ENCODE measurements at places on chromosomes 16 and 17.

DNA sequence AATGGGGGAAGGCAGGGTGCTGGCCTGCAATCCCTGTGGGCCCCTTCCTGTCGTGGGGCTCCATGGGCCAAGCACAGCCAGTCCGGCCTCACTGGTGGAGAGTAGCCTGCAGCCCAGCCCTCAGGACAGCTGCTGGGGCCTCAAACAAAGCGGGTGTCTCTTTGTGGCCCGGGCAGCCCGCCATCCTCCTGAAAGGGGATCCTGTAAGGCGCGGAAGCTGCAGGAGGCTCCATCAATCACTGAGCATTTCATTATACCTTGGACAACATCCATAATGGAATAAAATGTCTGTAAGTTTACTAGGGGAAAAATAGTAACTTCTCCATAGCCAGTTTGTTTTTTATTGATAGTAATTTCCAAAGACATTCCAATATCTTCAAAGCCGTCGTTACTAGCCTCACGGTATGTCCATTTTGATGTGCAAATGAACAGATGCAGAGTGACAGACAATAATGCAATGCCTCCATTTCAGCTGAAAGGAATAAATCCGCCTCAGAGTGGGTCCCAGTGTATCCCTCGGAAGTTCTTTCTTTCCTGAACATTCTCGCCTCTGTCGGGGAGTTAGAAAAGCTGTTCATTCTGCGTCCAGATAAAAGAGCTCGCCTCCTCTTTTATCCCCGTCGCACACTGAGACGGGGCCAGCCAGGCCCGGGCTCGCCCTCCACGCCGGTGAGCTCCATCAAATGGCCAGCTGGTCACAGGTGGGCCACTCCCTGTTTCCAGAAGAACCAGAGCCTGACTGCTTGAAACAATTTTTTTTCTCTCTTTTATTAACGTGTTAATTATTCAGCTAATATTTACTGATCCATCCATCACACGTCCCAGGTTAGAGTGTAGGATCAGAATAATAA, 14.4 kb downstream of the WSCD1 start:
- DNase-seq = no peak

DNA sequence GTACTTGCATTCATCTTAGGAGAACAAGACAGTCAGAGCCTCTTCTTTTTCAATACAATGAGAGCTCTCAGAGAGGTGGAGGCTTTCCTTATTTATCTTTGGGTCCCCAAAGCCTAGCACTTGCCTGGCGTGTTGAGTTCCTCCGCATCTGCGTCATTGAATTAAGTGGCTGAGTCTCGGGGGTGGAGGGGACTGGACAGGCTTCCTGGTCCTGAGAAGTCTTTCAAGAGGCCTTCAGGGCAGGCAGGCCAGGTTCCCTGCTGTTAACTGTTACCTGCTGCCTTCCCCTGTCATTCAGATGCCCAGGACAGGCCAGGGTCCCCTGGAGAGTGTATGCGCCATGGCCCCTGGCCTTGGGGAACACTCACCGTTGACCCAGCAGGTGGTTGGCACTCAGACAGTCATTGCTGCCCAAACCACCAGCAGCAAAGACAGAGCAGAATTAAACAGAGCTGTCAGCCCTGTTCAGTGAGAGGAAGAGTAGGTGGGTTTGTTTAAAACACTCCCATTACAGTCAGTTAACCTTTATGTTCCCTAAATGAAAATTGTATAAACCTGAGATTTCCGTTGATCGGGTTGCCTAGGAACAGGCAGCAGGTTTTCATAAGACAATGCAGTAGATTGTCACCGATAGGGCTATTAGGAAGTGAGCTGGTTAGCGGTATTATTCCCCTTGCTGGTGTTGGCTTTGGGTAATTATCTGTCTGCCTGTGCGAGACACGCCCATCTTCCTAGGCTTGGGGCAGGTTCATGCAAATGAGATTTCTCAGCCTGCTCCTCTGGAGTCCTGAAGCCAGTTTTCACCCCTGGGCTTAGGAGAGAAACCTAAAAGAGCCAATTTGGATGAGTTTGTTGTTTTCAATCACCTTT, 132.7 kb downstream of the CCDC182 start:
- peak; percentile 91 for DNase-seq

DNA sequence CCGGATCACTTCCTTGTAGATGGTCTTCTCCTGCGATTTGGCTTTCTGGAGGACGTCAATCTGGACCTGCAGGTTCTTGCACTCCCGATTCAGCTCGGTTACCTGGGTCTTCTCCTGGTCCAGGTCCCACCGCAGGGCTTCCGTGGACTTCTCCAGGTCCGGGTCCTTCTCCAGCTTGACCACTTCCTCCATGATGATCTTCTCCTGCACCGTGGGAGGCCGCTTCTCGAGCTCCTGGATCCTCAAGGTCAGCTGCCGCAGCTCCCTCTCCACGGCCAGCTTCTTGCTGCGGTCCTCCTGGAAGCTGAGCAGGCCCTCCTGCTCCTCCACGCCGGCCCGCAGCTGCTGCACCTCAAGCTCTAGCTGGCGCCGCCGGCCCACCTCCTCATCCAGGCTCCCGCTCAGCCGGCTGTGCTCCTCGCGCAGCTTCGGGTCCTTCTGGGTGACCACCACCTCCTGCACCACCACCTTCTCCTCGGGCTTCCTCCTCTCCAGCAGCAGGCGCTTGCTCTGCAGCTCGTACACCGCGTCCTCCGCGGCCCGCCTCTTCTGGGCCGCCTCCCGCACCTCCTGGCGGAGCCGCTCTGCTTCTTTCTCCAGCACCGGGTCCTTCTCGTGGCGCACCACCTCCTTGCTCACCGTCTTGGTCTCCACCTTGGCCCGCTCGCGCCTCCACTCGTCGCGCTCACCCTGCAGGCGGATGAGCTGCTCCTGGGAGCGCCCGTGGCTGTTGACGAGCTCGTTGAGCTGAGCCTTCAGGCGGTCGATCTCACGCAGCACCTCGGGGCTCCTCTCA, 8.2 kb downstream of the CDK3 start:
- no peak for DNase-seq

GRCh38 chr16:2673066-2673999, 9.0 kb upstream of the KCTD5 start:
- DNase-seq = peak; percentile 55

DNA sequence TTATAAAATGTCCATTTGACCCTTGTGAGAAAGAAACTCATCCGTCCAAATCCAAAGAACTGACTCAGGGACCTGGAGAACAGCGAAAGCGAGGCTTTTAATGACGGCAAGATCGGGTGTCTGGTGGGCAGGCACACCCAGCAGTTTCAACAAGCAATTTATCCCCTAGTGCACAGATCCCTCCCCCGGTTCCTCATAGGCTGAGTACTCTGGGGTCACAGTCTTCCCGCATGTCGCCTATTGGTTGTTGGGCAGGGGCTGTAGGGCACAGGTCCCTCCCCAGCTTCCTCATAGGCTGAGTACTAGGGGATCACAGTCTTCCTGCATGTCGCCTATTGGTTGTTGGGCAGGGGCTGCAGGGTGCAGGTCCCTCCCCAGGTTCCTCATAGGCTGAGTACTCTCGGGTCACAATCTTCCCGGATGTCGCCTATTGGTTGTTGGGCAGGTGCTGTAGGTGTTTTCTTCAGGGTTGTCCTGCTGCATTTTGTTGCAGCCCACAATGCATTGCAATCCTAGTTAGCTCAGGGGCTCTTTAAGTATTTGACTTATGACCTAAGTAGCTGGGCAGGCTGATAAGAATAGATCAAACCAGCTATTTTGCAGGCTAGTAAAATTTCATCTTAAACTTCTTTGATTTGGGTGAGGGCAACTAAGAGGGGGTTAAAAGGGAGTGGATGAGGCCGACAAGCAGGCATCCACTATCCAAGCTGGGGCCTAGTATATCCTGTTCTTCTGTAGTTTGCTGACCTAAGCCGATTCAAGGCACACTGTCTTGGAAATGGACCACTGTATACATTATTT, 3.6 kb upstream of the UTS2R start:
- DNase-seq = peak; percentile 99

GRCh38 chr17:62017912-62018311, 47.2 kb downstream of the MED13 start:
- no peak for DNase-seq

DNA sequence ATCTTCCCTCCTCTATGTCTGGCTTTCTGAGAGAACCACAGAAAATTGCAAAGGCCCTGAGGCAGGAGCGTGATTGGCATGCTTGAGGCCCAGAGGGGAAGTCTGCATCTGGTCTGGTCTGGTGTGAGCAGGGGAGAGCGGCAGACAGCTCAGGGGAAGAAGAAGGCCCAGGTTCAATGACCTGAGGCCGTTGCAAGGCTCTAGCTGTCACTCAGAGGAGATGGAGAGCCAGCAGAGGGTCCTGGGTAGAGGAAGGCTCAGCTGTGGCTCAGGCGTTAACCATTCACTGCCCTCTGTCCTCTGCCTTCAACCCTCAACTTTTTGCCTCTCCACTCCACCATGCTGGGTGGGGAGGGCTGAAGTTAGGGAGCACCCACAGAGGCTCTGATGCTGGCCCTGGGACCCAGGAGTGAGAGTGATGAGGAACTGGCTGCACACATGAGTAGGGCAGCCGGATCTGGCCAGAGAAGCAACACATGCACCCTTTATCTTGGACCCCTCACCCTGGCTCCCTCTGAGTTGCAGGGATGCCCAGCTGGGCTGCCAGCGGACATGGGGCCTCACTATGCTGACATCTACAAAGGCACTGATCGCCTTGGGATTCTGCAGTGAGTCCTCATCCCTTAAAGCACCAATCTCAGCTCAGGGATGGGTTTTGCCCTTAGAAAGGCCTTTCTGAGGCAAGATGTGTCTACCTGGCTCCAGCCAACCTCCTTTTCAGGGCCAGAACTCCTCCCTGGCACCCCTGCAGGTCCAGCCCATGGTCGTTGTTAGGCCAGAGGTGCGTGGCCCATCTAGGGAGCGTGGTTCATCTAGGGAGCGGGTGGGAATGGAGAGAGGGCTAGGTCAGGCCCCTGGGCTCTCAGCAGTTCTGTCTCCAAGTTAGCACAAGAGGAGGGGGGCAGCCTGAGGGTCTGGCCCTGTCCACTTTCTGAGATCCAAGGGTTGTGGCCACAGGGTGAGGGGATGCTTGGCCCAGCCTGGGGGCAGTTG, 7.7 kb upstream of the KRTAP17-1 start:
- no peak for DNase-seq

GRCh38 chr17:42407289-42407836, 15.7 kb downstream of the CAVIN1 start:
- DNase-seq = peak; percentile 64

GRCh38 chr17:81339191-81339533, 44.1 kb upstream of the SLC38A10 start:
- no peak for DNase-seq

- DNase-seq = no peak
Measured at GRCh38 chr17:44061446-44061845, 5.0 kb downstream of the LSM12 start.

DNA sequence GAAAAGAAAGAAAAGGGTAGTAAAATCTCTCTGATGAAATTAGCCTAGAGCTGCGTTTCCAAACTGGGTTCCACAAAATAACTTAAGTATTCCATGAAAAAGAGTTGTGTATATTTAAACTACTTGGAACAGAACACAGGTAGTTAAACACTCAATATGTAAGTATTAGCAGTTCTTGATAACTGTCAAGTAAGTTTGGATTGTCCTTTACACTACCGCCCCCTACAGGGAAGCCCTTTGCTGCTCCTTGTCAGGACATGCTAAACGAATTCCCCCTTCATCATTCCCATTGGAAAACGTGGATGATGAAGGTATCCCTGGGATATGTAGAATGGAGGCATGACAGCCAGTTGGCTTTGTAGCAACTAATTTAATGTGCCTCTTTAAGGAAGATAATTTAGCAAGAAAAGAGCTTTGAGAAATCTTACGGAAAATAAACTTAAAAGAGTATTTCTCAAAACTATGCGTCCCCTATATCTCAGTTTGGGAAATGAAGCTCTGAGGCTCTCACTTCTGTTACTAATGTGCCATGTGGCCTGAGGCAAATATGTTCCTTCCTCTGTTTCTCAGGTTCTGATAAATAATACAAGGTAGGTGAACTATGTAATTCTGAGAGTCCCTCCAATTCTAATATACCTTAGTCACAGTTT, 18.8 kb downstream of the NCBP3 start:
- DNase-seq = no peak

DNA sequence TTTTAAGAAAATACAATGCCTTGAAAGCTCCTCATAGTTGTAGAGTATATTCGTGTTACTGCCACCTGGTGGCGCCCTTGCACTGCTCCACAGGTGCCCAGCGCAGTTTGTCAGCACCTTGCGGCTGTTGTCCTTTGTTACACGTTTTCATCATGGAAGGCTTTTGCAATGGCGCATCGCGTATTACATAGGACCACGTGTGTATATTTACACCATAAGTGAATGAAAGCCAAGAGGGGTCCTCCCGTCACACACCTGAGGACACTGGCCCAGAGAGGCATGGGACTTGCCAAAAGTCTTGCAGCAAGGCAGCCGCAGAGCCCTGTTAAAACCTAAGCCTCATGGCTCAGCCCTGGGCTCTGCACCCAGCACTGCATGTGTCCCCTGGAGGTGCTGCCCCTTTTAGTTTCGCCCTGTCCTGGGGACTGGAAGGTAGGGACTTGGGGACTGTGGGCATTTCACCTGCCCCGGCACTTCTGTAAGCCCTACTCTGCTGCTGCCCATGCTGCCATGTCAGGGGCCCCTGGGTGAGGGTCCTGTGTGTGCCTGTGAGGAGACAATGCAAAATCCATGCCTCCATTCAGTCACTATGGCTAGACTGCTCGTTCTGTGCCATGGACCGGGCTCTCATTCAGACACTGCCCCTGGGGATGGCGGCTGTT, 24.3 kb downstream of the POLR3E start:
- peak; percentile 42 for DNase-seq

DNA sequence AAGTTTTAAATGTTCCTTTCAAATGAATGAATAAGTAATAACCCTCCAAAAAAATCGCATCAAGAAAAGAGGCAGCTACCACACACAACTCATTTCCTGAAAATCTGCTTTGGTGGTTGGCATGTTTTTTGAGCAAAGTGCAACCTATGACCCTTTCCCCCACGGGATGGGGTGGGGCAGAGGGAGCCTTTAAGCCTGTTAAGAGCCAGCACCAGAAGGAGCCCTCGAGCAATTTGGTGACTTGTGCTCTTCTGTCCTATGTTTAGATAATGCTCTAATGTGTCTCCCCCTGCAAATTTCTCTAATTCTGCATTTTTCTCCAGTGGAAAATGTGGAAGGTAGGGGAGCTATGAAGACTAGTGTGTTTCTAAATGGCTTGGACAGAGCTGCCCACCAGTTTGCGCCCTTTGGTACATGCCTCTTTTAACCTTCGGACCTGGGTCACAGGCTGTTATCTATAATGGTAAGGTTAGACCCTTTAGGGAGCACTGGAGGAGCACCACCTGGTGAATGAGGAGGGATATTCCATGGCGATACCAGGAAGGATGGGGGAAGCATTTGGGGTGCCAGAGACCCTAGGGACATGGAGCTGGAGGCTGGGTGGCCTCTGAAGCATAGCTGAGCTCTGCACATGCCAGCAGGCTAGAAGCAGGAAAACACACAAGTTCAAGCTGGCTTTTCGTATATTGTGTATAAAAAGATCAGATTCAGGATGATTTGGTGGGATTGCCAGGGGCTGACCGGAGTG, 1.6 kb downstream of the PYCARD start:
- no peak for DNase-seq

All from NCI-H1436 treated with DMSO at 0.1 percent for 48 hours (cell line).